ENCODE measurements at places on chromosomes 6 and 20.

- no peak for DNase-seq
These were observed at the start of gene RGS19 for GRCh38 chr20:64079273-64080012. TSS of gene RGS19 (minus strand) at chr20:64079518. CDS start at chr20:64076886, 2,632 bp downstream.

GRCh38 chr6:144285798-144286502, 815 bp downstream of the UTRN start:
- peak; percentile 12 for DNase-seq

DNA sequence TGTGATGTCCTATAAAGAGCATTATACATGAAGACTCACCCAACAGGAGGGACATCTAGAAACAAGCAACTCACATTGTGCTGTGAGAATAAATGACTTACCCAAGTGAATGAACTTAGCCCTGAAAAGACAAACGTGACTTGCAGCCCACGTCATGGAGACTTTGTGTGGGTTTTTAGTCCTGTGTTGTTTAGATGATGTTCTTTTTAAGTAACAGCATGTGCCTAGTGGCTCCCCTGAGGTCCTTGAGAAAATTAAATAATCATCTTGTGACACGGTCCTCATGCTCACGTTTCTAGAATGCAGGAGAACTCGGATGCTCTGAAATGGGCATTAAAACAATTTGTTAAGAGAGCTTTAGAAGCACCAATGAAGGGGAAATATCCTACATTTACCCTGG, 165.1 kb downstream of the SASH1 start:
- DNase-seq = no peak

GRCh38 chr20:675033-675452, 559 bp downstream of the SCRT2 start:
- no peak for DNase-seq

- DNase-seq = no peak
These were observed 11.5 kb upstream of the PLCG1 start for GRCh38 chr20:41125530-41126457.

DNA sequence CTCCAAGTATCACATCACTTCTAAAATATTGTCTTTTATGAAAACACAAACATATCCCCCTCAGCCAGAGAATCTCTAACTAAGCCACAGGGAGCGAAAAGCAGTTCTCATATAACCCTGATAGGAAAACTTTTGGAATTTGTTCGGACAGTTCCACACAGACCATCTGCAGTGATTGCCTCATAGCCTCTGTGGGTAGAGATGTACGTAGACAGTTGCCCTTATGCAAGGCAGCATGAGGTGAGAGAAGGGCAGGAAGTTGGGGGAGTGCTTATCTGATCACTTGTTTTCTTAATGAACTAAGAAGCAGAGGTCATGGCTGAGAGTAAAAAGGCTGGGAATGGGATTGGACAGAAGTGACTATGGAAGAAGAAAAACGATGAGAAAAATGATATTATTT, 39.6 kb downstream of the SLC23A2 start:
- DNase-seq = no peak

DNA sequence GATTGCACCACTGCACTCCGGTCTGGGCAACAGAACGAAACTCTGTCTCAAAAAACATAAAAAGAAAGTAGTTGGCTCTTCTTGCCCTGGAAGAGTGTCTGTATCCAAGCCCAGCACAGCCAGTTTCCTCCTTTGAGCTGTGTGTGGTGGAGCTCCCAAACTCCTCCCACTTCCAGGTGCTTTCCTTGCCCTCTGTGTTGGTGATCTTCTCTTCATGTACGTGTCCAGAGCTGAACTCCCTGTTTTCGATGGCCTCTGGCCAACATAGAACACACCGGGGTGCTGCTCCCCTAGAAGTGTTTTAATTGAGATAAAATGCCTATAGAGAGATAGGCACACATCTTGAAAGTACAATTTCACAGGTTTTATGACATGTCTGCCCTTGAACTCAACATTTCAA, 16.7 kb upstream of the SGK2 start:
- no peak for DNase-seq

GRCh38 chr6:44131892-44132291, 4.5 kb downstream of the TMEM63B start:
- DNase-seq = peak; percentile 22

DNA sequence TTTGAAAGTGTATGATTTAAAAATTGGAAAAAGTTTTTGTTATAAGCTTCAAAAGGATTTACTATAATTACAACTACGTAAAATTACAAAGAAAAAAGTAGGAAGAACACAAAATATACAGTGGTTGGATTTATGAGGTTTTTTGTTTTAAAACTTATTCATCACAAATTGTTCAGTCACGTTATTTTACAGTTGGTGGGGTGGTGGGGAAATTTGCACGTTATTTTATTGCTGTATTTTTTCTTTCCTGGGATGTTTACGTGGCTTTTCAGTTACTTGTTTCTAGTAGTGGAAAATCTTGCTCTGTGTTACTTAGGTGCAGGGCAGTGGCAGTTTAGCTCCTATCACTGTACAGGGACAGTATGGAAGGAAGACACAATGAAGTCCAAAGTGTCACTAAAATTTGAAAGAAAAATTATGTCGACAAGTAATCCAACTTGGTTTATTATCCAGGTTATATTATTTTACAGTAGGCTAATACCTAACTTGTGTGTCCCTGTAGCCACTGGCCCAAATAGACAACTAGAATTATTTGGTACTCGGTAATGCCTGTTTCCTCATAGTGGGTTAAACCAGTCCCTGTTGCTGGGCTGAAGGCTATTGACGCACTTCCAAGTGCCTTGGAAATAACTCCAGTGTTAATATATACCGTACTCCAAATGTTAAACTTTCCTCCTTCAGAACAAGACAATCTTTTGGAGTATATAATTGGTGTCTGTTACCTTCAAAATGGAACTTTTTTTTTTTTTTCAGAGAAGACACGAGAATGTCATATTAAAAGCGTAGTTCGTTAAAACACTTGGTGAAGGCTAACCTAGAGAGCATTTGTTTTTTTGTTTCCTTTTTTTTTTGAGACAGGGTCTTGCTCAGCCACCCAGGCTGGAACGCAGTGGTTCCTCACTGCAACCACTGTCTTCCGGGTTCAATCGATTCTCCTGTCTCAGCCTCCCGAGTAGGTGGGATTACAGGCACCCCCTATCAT, 4.6 kb downstream of the JARID2 start:
- no peak for DNase-seq

GRCh38 chr6:107731422-107732319, 92.4 kb downstream of the SCML4 start:
- DNase-seq = no peak

- no peak for DNase-seq
These were observed 343.5 kb downstream of the TAF4 start for GRCh38 chr20:61722146-61722678.

DNA sequence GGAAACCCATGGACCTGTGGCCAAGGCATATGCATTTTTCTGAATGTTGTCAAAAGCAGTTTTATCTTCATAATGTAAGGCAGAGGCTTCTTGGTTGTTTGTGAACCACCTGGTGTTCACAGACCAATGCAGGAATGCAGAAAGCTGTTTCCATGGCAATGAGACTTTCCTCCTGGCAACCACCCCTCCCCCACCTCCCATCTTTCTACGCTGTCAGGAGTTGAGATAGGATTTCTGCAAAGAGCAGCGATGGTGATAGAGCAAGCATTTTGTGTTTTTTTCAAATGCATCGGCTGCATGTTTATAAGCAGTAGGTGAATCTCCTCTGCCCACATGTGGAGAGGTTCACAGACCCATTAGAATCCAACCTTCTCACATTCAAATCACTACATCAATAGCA, 114.1 kb upstream of the SMLR1 start:
- no peak for DNase-seq

- no peak for DNase-seq
These were observed 357.4 kb upstream of the PLCB4 start for GRCh38 chr20:8711501-8711900.

- no peak for DNase-seq
These were observed 279.9 kb downstream of the SLC35F1 start for GRCh38 chr6:118186672-118187567.

- DNase-seq = peak; percentile 86
These were observed 81.3 kb upstream of the NAA20 start for GRCh38 chr20:19935842-19936241.

DNA sequence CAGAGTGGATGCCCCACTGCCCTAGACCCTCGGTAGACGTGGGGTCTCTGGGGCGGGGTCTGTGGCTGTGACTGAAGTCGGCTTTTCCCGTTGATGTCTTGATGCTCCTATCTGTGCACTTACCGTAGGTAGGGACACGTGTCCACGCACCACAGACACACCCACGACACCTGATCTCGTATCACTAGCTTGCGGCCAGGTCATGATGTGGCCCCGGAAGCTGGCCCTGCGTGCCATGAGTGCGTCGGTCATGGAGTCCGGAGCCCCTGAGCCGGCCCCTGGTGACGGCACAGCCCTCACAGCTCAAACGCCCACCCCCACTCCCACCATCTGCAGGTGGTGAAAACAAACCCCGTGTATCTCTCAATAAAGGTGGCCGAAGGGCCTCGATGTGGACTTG, 33.9 kb upstream of the MRGBP start:
- no peak for DNase-seq

- DNase-seq = no peak
These were observed 9.5 kb downstream of the NCR2 start for GRCh38 chr6:41344876-41345275.

GRCh38 chr20:64173116-64173515, 8.9 kb downstream of the MYT1 start:
- DNase-seq = no peak

DNA sequence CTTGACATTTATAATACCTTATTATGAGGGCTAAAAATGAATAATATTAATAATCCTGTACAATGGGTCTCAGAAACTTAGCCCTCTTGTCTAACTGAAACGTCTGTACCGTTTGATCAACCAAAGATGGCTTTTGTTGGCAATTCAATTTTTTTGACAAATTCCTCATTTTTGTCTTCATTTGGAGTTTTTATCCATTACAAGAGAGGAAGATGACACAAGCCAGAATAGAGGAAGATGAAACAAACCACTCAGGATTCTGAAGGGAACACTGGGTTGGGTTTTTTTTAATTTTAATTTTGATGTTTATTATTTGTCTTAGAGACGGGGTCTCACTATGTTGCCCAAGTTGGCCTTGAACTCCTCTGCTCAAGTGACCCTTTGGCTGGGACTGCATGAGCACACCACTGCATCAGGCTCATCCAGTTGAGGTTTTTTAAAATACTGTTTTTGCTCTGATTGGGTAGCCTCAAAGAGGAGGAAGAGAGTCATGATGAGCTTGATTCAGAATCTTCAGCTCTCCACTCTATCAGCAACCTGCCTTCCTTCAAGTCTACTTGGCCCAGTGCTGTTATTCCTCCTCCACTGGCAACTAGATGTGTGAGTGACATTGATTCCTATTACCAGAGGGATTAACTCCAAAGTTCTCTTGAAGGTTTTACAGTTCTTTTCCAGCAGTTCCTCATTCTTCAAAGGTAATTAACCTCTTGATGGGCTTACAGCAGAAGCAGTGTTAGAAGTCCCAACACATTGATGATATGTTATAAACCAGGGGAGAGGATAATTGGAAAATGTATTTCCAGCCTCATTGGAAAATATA, 71.3 kb downstream of the ATXN1 start:
- no peak for DNase-seq

GRCh38 chr6:113620386-113620785, 236.8 kb upstream of the MARCKS start:
- no peak for DNase-seq

- no peak for DNase-seq
These were observed 113.0 kb downstream of the IRF4 start for GRCh38 chr6:504446-504980.

DNA sequence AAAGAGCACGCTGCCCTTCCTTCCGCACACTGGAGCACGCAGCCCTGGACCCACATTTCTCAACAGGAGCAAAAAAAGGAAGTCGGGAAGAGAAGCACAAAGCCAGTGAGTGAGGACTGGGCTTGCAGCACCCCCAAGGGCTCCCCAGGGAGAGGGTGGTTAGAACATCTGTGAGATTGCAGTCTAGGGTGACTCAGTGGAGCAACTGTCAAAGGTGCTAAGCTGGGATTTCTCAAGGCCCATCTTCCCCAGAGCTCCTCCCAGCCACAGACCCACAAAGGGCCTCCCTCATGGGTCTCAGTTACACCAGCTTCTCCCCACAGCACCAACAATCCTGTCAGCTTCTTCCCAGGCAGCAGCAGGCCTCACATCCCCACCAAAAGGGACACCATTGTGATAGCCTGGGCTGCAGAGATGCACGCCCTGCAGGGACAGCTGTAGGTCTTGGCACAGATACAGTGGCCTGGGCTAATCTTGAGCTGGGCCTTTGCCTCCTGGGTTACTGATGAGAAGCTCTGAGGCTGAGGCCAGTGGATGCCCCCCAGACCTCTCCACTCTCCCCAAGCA, 39.6 kb upstream of the CD93 start:
- DNase-seq = no peak

DNA sequence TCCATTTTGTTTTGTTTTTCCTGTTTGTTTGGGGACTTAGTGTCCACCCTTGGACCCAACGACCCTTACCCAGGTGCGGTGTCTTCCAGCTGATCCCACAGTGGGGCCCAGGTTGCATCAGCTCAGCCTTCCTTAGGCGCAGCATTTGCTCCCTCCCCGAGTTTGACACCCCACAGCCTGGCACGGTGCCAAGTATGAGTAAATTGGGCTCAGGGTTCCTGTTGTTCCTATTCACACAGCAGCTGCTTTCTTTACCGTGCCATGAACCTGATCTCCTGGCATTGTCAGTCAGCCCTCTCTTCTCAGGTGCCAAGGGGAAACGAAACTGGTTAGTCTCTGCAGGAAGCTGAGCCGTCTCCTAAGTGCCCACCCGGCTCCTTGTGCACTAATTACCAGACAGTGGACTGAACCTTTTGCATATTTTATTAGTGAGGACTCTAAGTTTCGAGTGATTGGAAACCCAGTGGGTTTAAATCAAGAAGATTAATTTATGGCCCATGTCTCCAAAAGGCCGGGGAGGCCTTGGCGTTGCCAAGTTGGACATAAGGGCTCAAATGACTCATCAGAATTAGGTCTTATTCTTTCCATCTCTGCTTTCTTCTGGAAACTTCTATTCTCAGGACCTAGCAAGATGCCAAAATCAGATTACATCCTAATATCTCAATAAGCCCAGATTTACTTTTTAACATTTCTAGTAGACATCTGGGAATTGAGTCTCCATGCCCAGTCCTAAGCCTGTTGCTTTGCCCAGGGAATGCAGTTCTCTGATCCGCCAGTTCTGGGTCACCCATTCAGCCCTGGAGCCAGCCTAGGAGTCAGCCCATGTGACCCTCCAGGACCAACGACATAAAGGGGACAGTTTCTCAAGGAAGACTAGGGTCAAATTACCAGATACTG, 68.8 kb downstream of the TSHZ2 start:
- peak; percentile 34 for DNase-seq

GRCh38 chr6:105753207-105753606, 332.9 kb upstream of the PRDM1 start:
- peak; percentile 69 for DNase-seq

All from bronchial epithelial cell (primary cell).